ENCODE measurements at places on chromosomes 4 and X. TPM values are rescaled to one million over a fixed set of nuclear protein-coding genes. Genes with fewer than 3 reads are reported as not detected.

BRCC3 gene
- 10.1 TPM for total RNA-seq

GRCh38 chrX:18951032-18951431, 32.9 kb downstream of the PHKA2 start:
- no peak for DNase-seq

ZNF157 gene
- total RNA-seq: under 0.01 TPM

- peak; percentile 23 for DNase-seq
These were observed 405.2 kb upstream of the CNKSR2 start for GRCh38 chrX:20968996-20969395.

HSFX4 gene
- not detected for total RNA-seq

BEX2 gene
- 4.3 TPM for total RNA-seq

DNA sequence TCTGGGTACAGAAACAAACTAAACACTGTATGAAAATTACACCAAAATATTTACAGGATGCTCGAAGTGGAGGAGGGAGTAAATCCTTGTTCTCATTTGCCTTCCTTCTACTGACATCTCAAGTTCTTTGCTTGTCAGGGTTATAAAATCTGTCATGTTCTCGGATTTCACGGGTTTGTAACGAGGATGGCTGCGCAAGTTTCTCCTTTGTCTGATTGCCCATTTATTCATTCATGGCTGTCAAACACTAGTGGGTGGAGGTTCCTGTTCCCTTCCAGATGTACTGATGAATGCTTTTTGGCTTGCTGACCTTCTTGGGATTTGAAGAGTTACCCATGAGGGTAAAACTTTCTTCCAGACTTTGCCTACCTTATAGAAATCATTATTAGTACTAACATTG, 206.9 kb downstream of the SPCS3 start:
- no peak for DNase-seq

- DNase-seq: no peak
These were observed 207.3 kb downstream of the SLC7A11 start for GRCh38 chr4:138034871-138035270.

- no peak for DNase-seq
These were observed 101.9 kb downstream of the CEP135 start for GRCh38 chr4:56050625-56051024.

DNA sequence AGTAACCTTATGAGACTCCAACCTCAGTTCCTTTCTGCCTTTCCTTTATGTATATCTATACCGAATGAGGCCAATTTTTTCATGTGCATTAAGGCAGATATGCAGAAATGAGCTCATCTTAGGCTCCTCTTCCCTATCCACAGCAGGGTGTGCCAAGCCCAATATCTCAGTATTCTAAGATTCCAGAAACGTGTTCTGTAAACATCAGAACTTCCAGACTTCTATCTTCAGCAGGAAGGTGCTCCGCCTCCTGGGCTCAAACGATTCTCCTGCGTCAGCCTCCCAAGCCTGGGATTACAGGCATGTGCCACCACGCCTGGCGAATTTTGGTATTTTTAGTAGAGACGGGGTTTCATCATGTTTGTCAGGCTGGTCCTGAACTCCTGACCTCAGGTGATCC, 31.0 kb upstream of the CCNG2 start:
- DNase-seq: no peak

ASB11 gene
- total RNA-seq: not detected

GRCh38 chrX:32966821-32967355, 244.5 kb downstream of the DMD start:
- DNase-seq: no peak

RAB41 gene
- total RNA-seq: not detected

- no peak for DNase-seq
These were observed 20.7 kb upstream of the CSN1S1 start for GRCh38 chr4:69910016-69910782.

BGN gene
- 210 TPM for total RNA-seq

IL21 gene
- total RNA-seq: not detected

DNA sequence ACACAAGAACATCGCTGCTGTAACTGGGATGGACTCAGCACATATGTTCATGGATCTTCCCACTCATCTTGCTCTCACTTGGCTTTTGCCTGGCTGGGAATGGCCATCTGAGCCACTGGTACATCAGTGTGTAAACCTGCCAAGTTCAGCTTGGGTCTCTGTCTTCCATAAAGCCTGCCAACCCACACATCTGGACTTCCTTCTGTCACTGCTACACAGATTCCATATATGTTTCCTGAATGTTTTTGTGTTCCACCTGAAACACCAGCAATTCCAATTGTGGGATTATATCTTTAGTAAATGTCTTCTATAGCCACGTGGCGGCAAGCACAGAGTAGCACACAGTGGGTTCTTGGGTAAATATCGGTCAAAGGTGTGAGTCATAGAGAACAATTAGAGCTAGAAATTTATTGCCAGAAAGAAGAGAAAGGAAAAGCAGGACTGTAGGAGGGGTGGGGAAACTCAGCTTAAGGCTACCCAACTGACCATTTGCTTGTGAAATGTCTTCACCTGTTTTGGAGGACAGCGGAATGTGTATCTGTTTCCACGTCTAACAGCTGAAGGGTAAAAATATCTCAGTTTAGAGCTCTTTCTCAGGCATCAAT, 125.9 kb downstream of the MFAP3L start:
- no peak for DNase-seq

DNA sequence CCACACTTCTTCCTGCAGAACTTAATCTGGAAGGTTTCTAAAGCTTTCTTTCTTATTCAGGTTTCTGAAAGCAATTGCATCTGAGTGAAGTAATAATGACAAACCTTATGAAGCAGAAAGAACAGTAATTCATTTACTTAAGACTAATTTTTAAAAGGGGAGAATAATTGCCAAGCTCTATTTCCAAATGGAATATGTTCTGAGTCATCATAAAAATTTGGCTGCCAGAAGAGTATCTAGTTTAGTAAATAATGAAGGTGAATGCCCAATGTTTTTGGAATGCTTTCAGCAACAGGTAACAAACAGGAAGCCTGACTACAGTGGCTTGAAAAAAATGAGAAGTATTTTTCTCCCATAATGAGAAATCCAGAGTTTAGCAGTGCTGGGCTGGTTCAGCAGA, 227.3 kb upstream of the TET2 start:
- no peak for DNase-seq

Measured in osteoblast (primary cell).